Immature natural killer cell (primary cell): ENCODE measurements at places on chromosomes 1 and 21.
A peak's percentile ranks its signal among the peaks of the same experiment; 100 is the strongest.

- no peak for DNase-seq
These were observed 7.1 kb downstream of the PGLYRP3 start for GRCh38 chr1:153305682-153306081.

- DNase-seq, result no peak
These were observed 118.0 kb upstream of the BARHL2 start for GRCh38 chr1:90834886-90835660.

DNA sequence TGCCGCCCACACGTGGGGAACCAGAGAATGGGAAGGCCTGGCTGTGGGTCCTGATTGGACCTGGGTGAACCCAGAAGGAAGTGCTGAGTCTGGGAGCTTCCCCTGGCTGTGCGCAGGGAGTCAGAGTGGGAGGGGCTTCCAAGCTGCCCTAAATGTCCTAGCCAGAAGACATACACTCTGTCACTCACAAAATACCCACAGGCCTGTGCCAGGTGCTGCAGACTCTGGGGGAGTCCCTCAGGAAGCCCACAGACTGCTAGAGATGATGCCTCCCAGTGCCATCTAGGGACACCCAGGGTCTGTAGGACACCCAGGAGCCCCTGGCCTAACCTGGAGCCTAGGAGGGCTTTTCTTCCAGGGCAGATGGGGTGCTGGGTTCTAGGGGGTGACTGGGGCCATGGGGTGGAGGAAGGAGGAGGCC, 33.7 kb upstream of the LRP8 start:
- no peak for DNase-seq

GRCh38 chr1:208206092-208206698, 38.0 kb downstream of the PLXNA2 start:
- no peak for DNase-seq

- no peak for DNase-seq
These were observed at the start of gene TNFRSF25 for GRCh38 chr1:6466023-6466422. Gene TNFRSF25, minus strand, starts transcription at chr1:6466173. Its CDS starts 66 bp downstream, at chr1:6466107.

DNA sequence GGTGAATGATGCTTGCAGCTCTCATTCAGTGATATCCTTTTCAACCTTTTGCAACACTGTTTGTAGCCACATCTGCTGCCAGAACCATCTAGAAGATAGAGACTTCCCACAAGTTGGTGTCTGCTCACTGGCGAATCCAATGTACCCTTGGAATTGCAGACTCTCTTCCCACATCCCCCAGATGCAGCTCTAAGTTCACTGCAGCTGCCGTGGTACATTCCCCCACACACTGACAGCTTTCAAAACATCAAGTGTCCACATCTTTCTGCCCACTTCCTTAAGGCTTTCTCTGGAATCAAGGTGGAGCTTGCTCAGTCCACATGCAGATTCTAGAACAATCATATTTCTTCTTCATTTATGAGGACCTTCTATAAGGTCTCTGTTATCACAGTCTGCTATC, 99.2 kb downstream of the PLPPR4 start:
- DNase-seq, result no peak

DNA sequence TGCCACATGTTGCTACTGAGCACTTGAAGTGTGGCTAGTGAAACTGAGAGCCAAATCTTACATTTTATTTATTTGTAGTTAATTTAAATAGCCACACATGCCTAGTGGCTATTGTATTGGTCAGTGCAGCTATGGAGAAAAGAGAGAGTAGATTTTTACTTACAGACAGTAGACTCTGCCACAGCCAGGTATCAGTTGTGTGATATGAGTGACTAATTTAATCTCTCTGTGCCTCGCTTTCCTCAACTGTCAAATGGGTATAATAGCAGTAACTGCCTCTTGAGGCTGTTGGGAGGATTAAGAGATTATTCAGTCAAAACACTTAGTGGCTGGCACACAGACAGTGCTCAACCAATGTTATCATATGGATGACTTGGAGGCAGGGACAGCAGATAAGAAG, 49.0 kb downstream of the UBE2T start:
- no peak for DNase-seq

GRCh38 chr1:231611111-231611510, 15.5 kb upstream of the DISC1 start:
- DNase-seq, result no peak

DNA sequence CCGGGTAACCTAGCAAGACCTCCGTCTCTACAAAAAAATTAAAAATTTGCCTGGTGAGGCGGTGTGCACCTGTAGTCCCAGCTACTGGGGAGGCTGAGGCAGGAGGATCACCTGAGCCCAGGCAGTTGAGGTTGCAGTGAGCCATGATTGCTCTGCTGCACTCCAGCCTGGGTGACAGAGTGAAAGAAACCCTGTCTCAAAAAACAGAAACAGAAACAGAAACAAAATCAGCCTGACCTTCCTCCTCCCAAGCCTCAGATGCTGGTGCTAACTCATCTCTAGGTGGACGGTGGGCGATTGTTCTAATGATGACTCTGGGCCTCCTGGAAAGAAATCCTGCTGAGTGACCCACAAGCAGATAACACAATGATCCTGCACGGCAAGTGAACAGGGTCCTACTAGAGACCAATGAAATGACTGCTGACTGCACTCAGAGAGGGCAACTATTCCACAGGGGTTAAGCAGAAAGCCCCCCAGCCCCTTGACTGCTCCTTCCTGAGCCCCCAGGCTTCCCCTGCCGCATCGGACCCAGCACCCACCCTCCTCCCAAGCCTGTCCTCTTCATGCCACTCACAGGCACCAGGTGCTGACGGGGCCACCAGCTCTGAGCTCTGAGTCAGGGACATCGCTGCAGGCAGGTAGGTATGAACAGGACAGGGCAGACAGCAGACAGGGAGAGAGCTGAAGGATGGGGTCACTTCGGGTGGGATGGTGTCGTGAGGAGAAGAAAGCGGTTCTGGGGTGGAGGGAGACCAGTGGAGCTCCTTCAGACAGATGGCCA, 27.8 kb upstream of the LRRC38 start:
- DNase-seq, result no peak

DNA sequence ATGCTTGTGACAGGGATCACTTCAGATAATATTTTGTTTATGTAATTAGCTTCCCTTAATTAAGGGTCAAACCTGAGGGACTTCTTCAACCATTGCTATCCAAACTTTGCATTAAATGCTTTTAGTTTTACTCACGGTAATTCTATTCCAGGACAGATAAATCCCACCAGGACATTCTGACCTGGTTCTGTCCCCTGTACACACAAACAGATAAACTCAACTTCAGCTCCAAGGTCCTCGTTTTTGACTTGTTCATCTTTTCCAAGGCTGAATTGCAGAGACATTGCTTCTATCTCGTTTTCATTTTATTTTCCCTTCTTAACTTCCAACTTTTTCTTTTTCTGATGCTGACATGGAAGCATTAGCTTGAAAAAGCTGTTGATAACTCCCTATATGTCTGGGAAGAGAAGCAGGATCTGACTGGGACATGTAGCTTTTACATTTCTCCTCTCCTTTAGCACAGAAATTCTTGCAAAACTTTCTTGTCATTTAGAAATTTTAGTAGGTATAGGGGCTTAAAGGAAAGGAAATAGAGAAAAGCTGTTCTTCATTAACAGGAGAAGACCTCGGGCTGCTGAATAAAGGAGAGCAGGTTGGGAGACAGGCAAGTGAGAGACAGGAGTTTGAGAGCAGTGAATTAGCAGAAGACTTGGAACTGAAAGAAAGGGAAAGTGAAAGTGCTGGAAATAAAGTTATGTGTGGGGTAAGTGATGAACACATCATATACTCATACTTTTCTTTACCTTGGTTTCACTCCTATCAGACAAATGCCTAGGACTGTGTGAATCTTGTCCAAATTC, 231.7 kb upstream of the B3GALT2 start:
- peak; percentile 25 for DNase-seq

DNA sequence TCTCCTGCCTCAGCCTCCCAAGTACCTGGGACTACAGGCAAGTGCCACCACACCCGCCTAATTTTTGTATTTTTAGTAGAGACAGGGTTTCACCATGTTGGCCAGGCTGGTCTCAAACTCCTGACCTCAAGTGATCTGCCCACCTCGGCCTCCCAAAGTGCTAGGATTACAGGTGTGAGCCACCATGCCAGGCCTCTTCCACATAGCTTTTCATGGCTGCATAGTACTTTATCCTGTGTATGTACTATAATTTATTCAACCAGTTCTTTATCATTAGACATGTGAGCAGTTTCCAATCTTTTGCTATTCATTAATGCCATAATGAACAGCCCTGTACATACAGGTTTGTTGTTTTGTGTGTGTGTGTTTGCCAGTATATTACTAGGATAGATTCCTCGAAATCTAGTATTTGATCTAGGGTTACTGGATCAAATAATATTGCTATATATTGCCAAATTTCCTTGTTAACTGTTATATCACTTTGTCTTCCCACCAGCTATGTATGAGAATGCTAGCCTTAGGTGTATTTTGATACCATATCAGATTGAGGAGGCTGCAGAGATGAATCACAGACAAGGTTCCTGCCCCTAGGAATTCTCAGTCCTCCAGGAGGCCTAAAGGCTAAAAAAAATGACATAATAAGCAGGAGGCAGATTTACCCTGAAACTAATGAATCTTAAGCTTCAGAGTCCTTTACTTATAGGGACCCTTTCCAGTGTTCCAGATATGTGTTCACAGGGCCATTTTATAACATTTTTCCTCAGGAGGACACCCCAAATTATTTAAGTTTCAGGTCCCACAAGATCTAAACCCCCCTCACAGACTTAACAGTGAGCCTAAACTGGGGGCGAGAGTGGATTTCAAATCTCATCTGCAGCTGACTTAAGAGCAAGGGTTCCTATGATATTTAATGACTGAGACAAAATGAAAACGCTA, 2.1 kb upstream of the PDIK1L start:
- DNase-seq, result no peak

GRCh38 chr1:151718011-151718431, 1.4 kb upstream of the CELF3 start:
- DNase-seq, result no peak

- no peak for DNase-seq
These were observed 21.4 kb downstream of the AHCYL1 start for GRCh38 chr1:110005971-110006370.

GRCh38 chr1:64851664-64852063, 106.8 kb downstream of the RAVER2 start:
- DNase-seq, result no peak

DNA sequence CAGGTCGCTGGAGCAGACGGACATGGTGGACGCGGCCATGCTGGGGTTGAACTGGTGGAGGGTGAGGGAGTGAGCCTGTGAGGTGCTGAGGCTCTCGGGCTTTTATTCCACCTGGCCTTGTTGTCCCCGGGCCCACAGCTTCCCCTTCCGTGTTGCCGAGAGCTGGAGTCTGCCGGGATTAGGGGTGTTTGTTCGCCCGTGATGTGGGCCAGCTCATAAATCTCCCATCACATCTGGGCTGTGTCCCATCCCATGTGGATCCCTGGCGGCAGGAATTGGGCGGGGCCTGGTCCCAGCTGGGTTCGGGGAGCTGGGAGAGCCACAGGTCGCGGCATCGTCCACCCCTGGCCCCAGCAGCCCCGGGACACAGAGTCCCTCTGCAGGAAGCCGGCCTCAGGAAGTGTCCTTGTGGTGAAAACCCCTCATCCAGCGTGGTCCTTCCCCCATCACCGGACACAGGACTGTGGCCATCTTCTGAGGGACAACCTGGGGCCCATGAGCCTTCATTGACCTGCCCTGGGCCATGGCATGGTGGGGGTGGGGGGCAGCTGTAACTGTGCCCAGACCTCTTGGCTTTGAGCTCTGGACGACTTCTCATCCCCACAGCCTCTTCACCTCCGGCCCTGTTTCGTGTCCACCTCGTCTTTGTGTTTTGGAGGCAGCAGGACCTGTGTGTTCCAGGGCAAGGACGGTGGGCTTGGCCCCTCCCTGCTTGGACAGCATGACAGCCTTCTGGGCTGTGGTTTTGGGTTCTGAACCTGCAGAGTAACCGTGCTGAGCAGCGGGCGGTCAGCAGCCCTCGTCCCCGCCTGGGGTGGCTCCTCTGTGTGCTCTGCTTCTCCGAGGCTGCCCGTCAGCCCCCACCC, at the start of gene KRTAP10-6:
TSS of gene KRTAP10-6 (minus strand) at position 60 of the 866 bp plus-strand sequence. CDS start at position 39, 21 bp downstream.
- no peak for DNase-seq

DNA sequence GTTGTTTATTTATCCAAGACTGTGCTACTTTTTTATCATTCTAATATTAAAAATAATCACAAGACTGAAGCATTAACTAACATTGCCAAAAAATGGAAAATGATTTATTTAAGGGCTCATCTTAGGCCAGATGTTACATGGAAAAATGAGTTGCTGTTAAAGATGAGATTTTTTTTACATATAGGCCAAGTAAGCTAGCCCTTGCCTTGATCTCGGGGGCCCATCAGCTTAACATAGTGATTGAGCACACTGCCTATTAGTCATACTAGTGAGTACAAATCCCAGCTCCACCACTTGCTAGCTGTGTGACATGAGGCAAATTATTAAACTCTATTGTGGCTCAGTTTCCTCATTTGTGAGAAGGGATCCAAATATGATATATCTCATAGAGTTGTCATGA, 275.9 kb upstream of the SNX7 start:
- no peak for DNase-seq

- DNase-seq, result no peak
These were observed 7.3 kb downstream of the KIF21B start for GRCh38 chr1:201016211-201016651.

GRCh38 chr1:29270929-29271521, 34.7 kb downstream of the PTPRU start:
- no peak for DNase-seq

DNA sequence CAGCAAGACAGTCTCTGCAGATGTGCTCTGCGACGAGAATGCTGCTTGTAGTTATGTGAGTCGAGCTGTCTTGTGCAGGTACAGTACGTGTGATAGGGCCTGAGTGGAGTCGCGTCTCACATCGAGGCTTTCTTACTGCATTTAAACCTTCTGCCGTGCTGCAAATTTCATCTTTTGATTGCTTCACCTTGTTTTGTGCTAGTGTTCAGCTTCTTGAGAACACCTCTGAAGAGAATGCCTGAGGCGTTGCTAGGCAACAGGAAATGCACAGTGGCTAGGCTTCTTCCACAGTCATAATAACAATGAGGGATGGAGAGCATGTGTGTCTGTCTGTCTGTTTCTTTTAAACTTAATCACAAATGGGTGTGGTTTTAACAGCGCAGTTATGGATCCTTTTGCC, 52.9 kb downstream of the MRPS6 start:
- DNase-seq, result no peak

DNA sequence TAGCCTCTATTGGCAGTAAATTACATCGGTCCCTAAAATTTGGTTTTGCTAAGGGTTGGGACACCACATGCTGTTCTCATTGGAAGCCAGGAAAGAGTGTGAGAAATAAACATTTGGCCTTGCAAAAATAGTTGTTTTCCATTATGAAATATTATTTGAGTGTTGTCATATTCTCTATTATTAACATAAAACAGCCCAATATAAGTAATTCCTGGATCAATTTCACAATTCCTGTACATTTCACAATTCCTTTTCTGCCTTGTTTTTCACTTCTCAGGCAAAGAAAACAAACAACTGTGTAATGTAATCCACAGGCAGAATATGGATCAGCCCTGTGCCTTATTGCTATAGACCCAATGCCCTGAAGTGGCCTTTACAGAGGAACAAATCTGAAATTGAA, 40.5 kb downstream of the C1orf87 start:
- DNase-seq, result no peak

GRCh38 chr1:206715552-206716158, 30.9 kb downstream of the MAPKAPK2 start:
- DNase-seq, result peak; percentile 49

- DNase-seq, result no peak
These were observed 525 bp downstream of the RYR2 start for GRCh38 chr1:237042526-237042891.
